ENCODE measurements at places on chromosomes 7 and 10. TPM values are rescaled to one million over a fixed set of nuclear protein-coding genes. Genes with fewer than 3 reads are reported as not detected.

PLEKHS1 gene
- not detected for total RNA-seq

CALHM3 gene
- not detected for total RNA-seq

RBM20 gene
- 2.5 TPM for total RNA-seq

DNAAF5 gene
- total RNA-seq, result 14.7 TPM

ADAM12 gene
- 3.4 TPM for total RNA-seq

SEMA4G gene
- total RNA-seq, result 15.0 TPM

DRGX gene
- total RNA-seq, result not detected

NPY4R2 gene
- total RNA-seq, result 0.31 TPM

BAMBI gene
- total RNA-seq, result 1.9 TPM

LRRC17 gene
- total RNA-seq, result 11.3 TPM

WNT16 gene
- total RNA-seq, result 0.31 TPM

GPR15LG gene
- total RNA-seq, result not detected

RBP3 gene
- total RNA-seq, result not detected

TAC1 gene
- 7.8 TPM for total RNA-seq
